ENCODE measurements at places on chromosomes 4 and X.

DNA sequence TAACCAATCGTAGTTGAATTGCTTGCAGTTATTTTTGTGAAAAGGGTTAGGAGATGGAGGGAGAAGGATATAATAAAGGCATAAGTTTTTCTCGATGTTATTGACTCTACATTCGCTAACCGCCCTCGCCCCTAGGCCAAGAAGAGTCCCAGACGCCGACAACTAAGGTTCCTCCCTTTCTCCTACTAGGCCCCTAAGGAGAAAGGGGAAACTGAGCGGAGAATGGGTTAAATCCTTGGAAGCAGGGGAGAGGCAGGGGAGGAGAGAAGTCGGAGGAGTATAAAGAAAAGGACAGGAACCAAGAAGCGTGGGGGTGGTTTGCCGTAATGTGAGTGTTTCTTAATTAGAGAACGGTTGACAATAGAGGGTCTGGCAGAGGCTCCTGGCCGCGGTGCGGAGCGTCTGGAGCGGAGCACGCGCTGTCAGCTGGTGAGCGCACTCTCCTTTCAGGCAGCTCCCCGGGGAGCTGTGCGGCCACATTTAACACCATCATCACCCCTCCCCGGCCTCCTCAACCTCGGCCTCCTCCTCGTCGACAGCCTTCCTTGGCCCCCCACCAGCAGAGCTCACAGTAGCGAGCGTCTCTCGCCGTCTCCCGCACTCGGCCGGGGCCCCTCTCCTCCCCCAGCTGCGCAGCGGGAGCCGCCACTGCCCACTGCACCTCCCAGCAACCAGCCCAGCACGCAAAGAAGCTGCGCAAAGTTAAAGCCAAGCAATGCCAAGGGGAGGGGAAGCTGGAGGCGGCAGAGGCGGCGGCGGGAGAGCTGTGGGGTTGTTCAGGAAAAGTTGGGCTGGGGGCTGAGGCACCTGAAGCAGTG, 5.9 kb downstream of the ATOH1 start:
- no peak for DNase-seq

DNA sequence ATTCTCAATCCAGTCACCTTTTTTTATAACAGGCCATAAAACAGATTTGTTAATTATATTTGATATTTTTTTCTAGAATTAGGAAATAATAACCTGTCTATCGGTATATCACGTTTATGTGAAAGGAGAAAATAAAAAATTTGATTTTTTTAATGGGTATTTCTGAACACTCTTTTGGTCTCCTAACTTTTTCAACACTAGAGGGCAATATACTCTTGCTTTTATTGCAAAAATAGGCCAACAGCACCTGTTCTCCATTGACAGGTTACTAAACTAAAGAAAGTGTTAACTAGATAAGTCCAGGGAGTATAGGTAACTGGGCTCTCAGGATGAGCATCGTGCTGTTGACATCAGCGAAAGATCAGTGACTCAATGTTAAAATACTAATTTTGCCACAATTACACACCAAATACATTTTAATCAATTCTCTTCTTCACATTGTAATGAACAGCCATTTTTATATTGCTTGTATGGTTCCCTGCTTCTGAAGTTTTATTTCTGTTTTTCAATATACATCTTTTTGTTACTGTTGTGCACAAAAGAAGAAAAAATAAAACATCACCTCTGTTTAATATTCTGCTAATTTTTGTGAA, 22.8 kb downstream of the NDST4 start:
- no peak for DNase-seq

DNA sequence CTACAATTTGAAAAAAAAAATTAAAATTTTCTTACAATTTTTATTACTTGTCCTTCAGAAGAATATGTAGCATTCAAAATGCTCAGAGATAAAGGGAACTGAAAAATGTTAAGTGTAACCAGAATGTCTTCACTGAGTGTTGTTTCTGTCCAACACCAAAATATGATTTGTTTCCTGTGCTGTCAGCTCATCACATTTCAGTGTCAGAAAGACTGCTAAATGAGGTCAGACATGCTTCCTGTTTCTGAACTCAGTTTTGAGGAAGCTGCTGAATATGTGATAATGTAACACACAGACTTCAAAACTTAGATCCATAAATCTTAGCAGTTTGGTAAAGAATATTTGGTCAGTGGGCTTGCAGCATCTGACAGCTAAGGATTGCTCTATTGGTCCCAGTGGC, 1849.7 kb downstream of the PCDH7 start:
- peak; percentile 5 for DNase-seq

DNA sequence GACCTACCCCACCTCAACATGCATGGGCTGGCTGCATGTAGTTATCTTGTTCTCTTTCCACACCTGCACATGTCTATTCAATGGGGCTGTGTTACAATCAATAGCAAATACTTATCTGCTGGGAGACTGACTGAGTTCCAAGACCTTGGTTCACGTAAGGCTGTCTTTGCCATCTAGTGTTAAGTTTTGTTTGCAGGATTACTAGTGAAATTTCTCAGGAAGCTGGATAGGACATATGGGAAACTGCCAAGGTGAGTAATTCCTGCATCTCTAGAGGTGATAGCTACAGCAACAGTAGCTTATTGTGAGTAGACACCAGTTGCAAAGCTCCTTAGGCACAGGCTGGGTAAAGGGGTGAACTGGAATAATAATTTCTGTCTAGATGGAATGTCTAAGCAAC, 177.5 kb downstream of the ENOX2 start:
- no peak for DNase-seq

DNA sequence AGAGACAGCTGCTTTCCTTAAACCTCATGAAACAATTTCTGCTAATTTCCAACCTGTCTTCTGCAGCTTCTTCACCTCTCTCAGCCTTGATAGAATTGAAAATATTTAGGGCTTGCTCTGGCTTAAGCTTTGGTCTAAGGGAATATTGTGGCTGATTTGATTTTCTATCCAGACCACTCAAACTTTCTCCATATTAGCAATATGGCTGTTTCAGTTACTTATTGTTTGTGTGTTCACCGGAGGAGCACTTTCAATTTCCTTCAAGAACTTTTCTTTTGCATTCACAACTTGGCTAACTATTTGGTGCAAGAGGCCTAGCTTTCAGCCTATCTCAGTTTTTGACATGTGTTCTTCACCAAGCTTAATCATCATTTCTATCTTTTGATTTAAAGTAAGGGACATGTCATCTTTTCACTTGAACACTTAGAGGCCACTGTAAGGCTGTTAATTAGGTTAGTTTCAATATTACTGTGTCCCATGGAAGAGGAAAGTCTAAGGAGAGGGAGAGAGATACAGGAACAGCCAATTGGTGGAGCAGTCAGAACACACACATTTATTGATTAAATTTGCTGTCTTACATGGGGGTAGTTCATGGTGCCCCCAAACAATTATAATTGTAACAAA, 213.2 kb downstream of the RASL11B start:
- DNase-seq: no peak

- DNase-seq: no peak
Observed at GRCh38 chr4:23934915-23935314, 45.1 kb upstream of the PPARGC1A start.

DNA sequence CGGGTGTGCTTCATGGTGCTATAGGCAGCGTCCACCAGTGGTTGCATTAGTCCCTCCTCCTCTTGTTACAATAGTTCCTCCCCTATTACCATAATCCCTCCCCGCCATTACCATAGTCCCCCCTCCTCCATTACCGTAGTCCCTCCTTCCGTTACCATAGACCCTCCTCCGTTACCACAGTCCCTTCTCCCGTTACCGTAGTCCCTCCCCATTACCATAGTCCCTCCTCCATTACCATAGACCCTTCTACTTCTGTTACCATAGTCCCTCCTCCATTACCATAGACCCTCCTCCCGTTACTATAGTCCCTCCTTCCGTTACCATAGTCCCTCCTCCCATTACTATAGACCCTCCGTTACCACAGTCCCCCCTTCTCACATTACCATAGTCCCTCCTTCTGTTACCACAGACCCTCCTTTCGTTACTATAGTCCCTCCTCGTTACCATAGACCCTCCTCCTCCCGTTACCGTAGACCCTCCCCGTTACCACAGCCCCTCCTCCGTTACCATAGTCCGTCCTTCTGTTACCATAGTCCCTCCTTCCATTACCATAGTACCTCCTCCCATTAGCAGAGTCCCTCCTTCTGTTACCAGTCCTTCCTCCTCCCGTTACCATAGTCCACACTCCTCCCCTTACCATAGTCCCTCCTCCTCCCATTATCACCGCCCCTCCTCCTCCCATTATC, 129.6 kb downstream of the DHRSX start:
- DNase-seq: no peak

DNA sequence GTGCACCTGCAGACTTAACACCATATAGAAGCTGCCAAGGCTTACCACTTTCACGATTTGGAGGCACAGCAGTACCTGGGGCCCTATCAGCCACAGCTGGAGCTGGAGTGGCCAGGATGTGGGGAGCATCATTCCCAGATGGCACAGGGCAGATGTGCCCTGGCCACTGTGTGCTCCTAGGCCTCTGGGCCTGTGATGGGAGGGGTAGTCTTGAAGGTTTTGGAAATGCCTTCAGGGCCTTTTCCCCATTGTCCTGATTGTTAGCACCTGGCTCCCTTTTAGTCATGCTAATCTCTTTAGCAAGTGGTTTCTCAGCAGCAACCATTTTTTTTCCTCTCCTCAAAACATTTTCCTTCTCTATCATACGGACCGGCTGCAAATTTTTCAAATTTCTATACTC, 490.2 kb downstream of the RAB28 start:
- DNase-seq: no peak

DNA sequence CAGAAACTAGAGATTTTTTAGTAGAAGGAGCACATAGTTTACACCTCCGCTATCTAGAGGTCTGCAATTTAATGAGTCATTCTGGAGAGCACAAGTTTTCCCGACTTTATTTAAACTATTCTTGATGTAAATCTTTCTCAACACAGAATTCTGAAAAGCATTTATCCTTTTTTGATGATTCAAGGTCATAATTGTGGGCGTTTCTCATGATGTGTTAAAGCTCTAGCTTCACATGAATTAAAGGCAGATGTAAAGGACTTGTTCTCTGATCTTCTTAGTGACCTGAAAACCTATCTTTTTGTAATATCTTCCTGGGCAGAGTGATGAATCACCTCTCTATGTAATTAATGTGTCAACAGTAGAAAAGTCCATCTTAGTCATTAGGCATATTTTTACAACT, 128.8 kb downstream of the COMMD8 start:
- DNase-seq: no peak

DNA sequence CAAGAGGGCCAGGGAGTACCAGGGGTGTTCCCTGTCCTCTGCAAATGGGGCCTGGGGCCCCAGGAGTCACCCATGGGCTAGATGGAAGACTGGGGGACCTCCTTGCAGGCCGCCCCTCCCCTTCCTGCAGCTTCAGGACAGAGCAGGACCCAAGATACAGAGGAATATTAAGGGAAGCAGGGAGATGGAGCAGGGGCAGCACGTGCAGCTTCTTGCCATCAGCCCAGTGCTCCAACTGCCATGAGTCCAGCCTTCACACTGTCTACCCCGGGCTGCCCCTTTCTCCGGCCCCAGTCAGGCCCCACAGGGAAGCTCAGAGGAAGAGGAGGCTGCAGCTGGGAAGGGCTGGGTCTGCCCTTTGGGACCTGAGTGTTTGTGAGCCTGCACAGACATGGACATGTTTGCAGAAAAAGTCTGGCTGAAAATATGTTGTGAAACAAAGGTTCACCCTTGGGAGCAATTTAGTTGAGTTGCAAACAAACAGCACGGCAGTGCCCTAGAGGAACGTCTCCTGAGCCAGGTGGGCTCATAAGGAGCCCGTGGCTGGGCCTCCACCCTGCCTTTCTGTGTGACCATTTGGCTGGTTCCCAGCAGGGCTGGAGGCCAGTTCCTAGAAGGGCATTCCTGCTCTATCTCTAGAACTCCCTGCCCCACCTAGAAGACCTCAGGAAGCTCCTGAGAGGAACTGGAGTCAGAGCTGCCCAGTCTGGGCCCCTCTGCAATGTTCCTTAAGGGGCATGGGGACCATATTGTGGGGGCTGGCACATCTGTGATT, 8.9 kb downstream of the FATE1 start:
- no peak for DNase-seq

DNA sequence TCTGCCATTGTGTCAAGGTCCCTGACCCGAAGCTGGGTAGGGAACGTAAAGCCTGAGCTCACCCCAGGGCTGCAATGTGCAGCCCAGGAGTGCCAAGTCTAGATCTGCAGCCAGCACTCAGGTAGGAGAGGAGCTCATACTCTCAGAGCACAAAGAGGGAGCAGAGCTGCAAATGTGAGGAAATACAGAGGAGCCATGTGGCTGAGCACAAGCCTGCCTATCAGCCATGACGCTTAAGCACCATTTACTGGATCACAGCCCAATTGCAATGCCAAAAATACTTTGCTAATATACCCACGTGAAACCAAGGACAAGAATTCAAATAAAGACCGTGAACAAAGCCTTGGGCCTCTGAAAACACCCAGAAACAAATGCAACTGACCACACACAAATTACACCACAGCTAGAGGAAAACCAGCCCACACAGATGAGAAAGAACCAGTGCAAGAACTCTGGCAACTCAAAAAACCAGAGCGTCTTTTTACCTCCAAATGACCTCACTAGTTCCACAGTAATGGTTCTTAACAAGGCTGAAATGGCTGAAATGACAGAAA, 69.0 kb upstream of the HPF1 start:
- no peak for DNase-seq

GRCh38 chrX:83535417-83536196, 27.5 kb downstream of the POU3F4 start:
- DNase-seq: no peak

DNA sequence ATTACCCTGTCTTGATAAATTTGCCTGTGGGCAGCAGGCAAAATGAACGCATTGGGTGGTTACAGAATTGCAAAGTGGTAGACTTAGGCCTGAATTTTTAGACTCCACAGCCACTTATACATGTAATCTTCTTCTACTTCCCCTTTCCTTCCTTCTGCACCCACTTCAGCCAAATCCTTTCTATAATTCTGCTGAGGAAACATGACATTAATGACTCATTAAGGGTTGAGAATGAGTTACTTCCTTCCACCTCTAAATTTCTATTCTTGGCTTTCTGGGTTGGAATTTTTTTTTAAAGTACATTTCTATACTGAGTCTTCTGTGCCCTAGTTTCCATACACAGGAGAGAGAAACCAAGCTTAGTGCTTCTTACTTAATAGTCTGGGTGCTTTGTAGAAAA, 10.1 kb downstream of the PAPSS1 start:
- no peak for DNase-seq

DNA sequence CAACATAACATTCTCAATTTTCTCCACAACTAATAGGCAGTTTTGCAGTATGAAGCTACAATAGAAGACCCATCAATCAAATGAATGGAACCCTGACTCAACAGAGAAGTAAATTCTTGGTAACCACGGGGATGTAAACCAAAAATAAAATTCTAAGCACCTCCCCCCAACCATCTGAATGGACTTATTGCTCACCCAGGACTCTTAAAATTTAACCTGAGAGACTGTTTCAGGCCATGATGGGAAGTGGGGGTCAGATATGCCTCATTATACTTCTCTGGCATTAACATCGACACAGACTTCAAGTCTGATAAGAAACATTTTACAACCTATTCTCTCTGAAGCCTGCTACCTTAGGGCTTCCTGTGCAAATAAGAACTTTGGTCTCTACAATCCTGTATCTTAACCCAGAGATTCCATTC, 620.9 kb downstream of the TLL1 start:
- DNase-seq: no peak

Data from CD4-positive, alpha-beta T cell treated with Interferon alpha-2 for 1 hour (primary cell).